ENCODE measurements at places on chromosomes 4 and X.

GRCh38 chr4:180790471-180790870, 1452.7 kb upstream of the TENM3 start:
- peak; percentile 47 for DNase-seq

DNA sequence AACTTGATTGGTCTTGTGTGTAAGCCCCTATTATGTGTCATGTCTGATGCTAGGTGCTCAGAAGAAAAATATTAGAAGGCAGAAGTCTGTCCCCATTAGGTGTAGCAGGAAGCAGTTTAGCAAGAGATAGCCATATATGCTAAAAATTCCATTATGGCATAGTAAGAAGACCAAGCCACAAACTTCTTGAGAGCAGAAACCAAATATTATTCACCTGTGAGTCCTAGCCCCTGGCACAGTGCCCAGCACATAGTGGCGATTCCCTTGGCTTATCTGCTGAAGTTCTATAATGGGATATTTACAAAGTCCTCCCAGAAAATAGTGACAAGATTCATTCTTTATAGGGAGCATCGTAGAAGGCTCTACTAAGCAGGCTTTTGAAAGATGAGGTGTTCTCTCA, 174.4 kb downstream of the RAB28 start:
- no peak for DNase-seq

DNA sequence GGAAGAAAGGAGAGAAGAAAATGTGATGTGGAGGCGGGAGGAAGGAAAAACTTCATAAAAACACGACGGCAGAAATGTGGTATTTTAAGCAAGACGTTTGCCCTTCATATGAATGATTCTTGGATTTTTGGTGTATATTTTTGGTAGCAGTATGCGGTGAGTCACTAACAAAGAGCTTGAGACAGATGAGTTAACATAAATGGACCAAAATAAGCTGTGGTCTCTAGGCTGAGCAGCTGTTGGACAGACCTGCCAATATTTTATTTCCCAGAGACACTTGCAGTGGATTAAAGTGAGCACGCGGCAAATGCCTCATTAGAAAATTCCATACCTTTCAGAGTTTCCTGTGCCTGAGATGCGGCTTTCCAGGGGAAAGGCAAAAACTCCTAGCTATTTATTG, 43.1 kb upstream of the RPS6KA3 start:
- DNase-seq = no peak

DNA sequence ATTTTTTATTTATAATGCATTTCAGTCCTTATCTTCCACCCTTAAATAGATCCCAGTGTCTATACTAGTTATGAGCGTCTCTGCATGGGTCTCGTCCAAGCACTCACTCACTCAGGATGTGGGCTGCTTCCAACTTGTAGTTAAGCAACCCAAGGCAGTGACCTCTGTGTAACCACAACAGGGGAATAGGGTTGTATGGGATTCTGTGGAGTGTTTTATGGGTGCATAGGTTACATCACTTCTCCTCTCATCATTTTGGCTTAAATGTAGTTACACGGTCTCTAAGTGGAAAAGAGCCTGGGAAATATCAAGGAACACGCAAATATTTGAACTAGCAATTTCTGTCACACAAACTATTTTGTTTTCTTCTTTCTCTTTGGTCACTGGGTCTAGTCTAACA, 931.0 kb downstream of the STIM2 start:
- no peak for DNase-seq

- no peak for DNase-seq
Measured at GRCh38 chrX:121407627-121408026, 360.2 kb downstream of the GLUD2 start.

DNA sequence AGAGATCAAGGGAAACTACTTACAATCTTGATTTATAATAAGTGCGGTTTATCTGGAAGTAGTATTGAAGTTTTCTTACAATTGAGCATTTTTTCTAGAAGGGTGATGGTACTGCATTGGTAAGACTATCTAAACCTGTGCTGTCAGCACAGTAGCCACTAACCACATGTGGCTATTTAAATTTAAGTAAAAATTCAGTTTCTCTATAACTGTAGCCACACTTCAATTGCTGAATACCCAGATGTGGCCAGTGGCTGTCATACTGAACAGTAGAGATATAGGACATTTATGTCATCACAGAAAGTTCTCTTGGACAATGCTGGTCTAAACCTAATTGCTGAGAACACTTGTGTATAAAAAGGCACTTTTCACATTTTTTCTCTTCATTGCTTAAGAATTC, 222.7 kb downstream of the CBR4 start:
- DNase-seq = no peak

DNA sequence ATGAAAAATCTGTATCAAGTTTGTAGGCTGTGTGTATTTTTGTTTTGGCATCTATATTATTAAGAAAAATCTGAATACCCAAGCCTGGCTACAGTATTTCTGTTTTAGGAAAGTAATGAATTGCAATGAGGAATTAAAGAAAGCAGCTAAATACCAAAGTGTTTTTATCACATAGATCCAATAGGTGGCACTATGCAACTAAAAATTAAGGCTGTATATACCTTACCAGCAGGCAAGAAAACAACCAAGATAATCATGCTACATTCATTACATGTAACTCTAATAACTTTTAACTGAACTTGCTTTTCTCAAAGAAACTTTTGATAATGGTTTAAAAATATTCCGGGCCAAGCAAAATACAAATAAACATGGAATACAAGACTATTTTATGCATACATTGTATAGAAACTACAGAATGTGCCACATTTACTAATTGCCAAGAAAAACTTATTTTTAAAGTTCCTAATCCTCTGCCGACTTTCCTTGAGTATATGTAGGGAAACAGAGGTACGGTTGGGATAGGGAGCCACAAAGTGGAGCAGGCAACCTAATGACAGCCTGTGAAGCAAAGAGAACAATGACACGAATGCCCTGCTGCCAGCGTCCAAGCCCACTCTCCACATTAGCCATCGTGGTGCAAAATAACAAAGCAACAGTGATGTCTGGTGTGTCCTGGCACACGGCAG, 63.7 kb downstream of the SEC24D start:
- DNase-seq = peak; percentile 78

GRCh38 chr4:98555798-98556445, 102.5 kb downstream of the TSPAN5 start:
- no peak for DNase-seq
